Activated T-cell treated with anti-CD3 and anti-CD28 coated beads for 48 hours (primary cell): ENCODE measurements at places on chromosomes 7 and 10.

DNA sequence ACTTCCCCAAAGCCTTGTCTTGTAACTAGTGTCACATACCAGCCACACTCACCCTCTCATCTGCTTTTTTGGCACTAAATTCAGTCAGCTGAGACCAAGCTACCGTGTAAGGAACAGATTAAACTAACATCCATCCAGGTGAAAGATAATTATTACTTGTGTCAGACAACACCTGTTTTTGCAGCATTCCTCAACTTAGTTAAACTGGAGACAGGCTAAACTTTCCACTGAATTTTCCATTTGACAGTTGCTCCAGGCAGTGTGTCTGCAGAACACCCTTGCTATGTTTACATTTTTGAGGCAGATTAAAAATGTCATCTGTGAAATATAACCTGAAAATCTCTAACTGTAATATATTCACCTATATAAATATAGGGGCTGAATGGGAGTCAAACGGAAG, 73.6 kb downstream of the CYP26A1 start:
- DNase-seq: no peak

DNA sequence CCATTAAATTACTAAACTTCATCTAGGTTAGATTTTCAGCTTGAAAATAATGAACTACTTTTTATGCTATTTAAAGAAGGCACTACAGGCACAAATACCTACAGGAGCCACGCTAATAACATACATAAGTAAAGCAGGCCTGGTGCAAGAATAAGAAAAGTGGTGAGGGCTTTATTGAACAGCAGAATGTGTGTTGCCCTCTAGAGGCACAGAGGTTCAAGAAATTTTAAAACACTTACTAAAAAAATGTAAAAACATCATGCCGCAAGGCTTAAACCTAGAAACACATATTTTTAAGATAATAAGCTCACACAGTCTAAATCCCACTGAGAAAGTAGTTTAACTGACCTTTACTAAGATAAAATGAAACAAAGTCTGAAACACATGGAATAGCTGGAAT, 20.3 kb downstream of the CACUL1 start:
- no peak for DNase-seq

DNA sequence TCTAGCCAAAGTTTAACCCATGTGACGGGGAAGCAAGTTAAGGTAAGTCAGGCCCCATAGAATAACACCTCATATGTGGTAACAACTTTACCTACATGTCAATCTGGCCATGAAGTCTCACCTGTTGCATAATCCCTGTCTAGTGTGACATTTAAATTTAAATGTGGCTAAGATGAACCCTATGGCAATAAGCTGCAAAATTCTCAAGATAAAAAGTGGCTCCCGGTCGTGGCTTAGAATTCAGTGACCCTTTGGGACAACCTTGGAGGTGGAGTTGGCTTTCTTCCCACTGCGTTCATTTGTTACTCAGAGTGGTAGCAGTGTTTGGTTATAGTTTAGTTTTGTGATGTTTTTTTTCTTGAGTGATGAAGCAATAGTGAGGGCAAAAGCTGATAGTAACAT, 90.6 kb downstream of the ARID5B start:
- DNase-seq: no peak

DNA sequence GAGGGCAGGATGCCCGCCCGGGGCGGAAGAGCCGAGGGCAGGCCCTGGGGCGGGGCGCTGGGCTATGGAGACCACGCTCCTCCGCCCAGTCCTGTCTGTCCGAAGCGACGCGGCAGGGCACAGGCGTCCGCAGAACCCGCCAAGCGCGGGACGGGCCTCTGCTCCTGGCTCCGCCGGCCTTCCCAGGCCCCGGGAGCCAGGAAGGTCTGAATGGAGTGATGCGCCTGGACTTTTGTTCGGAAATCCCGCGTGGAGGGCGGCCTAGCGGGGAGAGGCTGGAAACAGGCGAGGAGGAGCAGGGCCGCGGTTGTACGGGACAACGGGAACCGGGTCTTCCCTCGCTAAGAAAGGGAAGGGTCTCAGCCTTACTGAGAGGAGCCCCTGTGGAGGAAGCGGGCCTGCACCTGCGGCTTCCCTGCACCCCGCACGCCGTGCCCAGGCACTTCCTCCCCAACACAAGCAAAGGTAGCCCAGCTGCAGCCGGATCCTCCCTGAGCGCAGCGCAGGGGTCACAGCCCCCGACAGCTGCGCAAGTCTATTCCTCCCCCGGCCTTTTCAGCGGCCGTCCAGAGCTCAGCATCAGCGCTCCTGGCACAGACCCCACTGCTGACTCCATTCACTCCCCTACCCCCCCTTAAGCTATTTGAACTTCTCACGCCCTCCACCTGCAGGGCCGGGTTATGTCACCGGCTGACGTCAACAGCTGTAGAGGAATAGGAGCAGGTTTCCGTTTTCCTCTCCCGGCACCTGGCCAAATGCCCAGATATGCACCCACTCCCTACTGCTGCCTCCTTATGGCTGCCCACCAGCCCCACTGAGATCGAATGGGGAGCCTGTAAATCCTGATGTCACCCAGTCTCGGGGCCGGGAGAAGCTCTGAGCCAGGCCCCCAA, 143.2 kb upstream of the RET start:
- no peak for DNase-seq

GRCh38 chr7:1757601-1758000, 87.5 kb downstream of the ELFN1 start:
- DNase-seq: no peak
